Neural crest cell (in vitro differentiated cells): ENCODE measurements at places on chromosomes 4 and X.

- no peak overlapping the region for H3K27ac ChIP-seq
- no peak for DNase-seq
- H3K36me3 ChIP-seq, result no peaks in the 10 kb centered on the region
- peaks cover 10% of the 10 kb centered on the region for H3K4me1 ChIP-seq
- no peak overlapping the region for H3K4me3 ChIP-seq
- no peaks in the 10 kb centered on the region for H3K27me3 ChIP-seq
Observed at GRCh38 chr4:168506014-168506413, 9.2 kb downstream of the PALLD start.

- H3K36me3 ChIP-seq, result no peaks in the 10 kb centered on the region
- no peak overlapping the region for H3K27ac ChIP-seq
- no peak overlapping the region for H3K4me3 ChIP-seq
- no peak for DNase-seq
Observed at GRCh38 chrX:15579778-15580747, 20.7 kb downstream of the ACE2 start.

DNA sequence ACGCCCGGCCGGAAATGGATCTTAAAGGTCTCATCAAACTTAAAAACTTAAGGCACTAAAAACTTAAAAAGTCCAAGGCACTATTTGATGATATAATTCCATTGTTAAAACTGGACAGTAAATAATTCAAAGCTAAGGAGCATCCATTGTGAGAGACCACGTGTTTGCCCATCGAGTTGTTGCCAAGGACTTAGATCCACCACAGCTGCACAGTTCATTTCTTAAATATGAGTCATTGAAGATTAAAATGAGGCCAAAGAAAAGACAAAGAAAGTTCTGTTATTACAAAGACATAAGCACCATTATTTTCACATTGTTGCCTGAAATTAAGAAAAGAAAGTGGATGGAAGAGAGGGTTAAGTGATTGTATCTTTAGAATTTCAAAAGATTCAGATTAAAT, 411.5 kb upstream of the FTHL17 start:
- H3K4me3 ChIP-seq, result no peak overlapping the region
- H3K36me3 ChIP-seq, result peaks cover 10% of the 10 kb centered on the region
- no peaks in the 10 kb centered on the region for H3K27me3 ChIP-seq
- H3K4me1 ChIP-seq, result no peaks in the 10 kb centered on the region

DNA sequence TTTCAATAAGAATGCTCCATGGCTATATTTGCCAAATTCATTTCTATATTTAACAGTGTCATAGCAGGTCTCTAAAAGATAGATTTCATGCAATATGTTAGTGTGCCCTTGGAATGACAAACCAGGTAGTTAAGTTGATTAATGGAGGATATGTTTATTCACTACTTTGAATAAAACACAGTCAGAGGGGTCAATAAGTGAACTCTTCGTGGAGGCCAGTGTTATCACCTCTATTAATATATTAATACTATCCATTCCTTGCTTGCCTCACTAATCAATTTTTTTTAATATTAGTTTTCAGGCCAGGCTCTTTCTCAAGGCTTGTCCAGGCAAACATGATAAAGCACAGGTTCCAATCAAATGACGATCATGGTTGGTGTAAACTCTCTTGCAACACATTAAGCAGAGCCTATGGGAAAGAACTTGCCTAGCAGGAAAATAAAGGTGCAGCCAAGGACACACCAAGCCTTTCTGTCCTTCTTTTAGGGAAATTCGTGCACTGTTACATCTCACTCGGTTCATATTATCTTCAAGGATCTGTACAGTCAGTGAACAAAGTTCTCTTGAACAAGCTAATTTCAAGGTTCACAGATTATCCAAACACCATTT, 144.7 kb downstream of the DCK start:
- H3K27ac ChIP-seq, result no peak overlapping the region
- H3K27me3 ChIP-seq, result no peaks in the 10 kb centered on the region
- H3K36me3 ChIP-seq, result peaks cover 2% of the 10 kb centered on the region
- DNase-seq, result no peak
- H3K4me3 ChIP-seq, result no peak overlapping the region

GRCh38 chrX:115324194-115324593, 34.7 kb downstream of the LUZP4 start:
- H3K4me1 ChIP-seq, result no peaks in the 10 kb centered on the region
- H3K36me3 ChIP-seq, result no peaks in the 10 kb centered on the region

DNA sequence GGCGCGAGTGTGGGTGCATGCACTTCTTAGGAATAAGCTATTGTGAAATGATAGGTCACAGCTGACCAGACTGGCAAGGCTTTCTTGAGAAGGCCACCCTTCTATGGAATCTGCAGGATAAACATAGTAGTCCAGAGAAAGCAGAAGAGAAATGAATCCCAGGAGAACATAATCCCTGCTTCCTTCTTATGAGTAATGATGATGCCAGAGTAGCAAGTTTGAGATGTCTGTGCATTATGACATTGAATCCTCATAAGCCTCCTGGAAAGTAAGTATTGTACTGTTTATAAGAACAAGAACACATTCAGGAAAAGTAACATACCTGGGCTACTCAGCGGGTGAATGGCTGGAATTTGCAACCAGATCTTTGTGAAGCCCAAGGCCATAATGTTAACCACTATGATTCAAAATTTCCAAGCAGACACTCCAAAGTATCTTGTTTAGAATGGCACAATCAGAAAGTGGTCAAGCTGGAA, 272.1 kb upstream of the HS3ST1 start:
- H3K27me3 ChIP-seq, result no peaks in the 10 kb centered on the region
- H3K36me3 ChIP-seq, result no peaks in the 10 kb centered on the region
- H3K4me1 ChIP-seq, result no peaks in the 10 kb centered on the region
- no peak overlapping the region for H3K27ac ChIP-seq
- H3K4me3 ChIP-seq, result no peak overlapping the region
- no peak for DNase-seq
